Activated naive CD8-positive, alpha-beta T cell treated with anti-CD3 and anti-CD28 coated beads, Interleukin-2, amount 10 ng/mL, durations not matched to agents 7 days and 5 days (primary cell): ENCODE measurements at places on chromosomes 7 and 10. TPM values are rescaled to one million over a fixed set of nuclear protein-coding genes. Genes with fewer than 3 reads are reported as not detected.

FXYD4 gene
- not detected for total RNA-seq

OR2A42 gene
- total RNA-seq = not detected

- peaks cover 3% of the 10 kb centered on the region for H3K27me3 ChIP-seq
- no peak overlapping the region for H3K27ac ChIP-seq
Measured at GRCh38 chr10:88968391-88968790, 15.8 kb upstream of the ACTA2 start.

- peak within 1 kb of the TSS; percentile 35 for H3K27ac ChIP-seq
- peaks cover 69% of the 10 kb centered on the region for H3K27me3 ChIP-seq
- H3K36me3 ChIP-seq = no peaks in the 10 kb centered on the region
- peak; percentile 77 for DNase-seq
- H3K4me3 ChIP-seq = peak within 1 kb of the TSS; percentile 84
Measured at GRCh38 chr10:90857635-90858460, at the start of gene HTR7. HTR7 (minus strand) TSS chr10:90858039; CDS start chr10:90857671, 368 bp downstream.

CYP3A7 gene
- not detected for total RNA-seq

CPN1 gene
- total RNA-seq = not detected

DNA sequence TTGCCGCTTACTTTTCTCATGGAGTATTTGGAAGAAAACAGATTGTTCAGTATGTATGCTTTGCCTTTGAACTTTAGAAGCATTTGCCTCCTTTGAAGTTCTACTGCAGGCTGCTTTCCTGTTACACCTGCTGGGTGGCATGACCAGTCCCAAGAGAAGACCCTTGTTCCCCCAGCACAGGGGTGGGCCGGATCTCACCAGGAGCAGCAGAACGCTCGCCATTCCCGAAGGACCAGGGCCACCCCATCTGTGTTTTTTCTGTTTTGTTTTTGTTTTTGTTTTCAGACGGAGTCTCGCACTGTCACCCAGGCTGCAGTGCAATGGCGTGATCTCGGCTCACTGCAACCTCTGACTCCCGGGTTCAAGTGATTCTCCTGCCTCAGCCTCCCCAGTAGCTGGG is 493.6 kb downstream of the PTPRN2 start:
- no peak for DNase-seq
- H3K27ac ChIP-seq = no peak overlapping the region
- H3K36me3 ChIP-seq = no peaks in the 10 kb centered on the region

ATAD1 gene
- total RNA-seq = 45.9 TPM

DNA sequence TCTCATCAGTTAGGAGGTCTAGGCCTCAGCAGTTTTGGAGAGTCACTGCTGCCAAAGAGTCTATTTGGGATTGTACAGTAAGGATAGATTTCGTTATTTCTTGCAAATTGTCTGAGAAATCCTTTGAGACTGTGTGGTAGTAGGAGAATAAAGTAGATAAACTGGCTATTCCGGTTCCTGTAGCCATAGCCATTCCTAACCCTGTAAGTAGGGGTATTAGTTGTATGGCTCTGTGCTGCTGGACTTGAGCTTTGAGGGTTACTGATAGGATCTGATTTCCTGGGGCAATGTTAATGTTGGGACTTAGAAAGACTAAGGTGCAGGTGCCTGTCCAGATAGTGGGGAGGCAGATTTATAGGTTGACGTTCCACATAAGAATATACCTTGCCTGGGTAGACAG is 36.1 kb upstream of the ZNF138 start:
- no peak for DNase-seq
- H3K4me3 ChIP-seq = no peak overlapping the region
- no peaks in the 10 kb centered on the region for H3K36me3 ChIP-seq
- H3K27ac ChIP-seq = no peak overlapping the region
- H3K27me3 ChIP-seq = no peaks in the 10 kb centered on the region
- no peaks in the 10 kb centered on the region for H3K4me1 ChIP-seq

GRCh38 chr10:132575320-132576201 is 38.0 kb downstream of the INPP5A start:
- peak overlapping the region; percentile 45 for H3K4me3 ChIP-seq
- peaks cover 23% of the 10 kb centered on the region for H3K4me1 ChIP-seq

- no peak overlapping the region for H3K4me3 ChIP-seq
- no peaks in the 10 kb centered on the region for H3K36me3 ChIP-seq
- no peak for DNase-seq
- H3K27ac ChIP-seq = no peak overlapping the region
- no peaks in the 10 kb centered on the region for H3K4me1 ChIP-seq
Measured at GRCh38 chr7:29359482-29360093, 165.0 kb downstream of the CHN2 start.

DNA sequence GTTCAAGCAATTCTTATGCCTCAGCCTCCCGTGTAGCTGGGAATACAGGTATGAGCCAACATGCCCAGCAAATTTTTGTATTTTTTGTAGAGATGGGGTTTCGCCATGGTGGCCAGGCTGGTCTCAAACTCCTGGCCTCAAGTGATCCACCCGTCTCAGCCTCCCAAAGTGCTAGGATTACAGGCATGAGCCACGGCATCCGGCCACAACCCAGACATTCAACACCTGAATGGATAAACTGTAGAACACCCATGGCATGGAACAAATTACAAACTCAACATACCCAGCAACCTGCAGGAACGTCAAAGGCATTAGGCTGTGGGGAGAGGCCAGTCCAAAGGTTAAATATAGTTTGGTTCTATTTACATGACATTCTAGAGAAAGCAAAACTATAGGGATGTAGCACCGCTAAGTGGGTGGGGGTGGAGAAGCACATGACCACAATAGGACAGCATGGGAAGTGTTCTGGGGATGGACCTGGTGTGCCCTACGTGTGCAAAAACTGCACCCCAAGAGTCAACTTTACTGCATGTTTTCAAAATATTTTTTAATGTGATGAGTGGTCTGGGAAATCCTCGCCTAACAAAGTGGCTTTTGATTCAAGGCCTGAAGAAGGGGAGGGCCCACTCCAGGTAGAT is 6.5 kb upstream of the PGAM2 start:
- H3K4me3 ChIP-seq = peak overlapping the region; percentile 7
- H3K27me3 ChIP-seq = no peaks in the 10 kb centered on the region
- H3K4me1 ChIP-seq = peaks cover 18% of the 10 kb centered on the region

LRRTM3 gene
- not detected for total RNA-seq

- H3K4me3 ChIP-seq = no peak overlapping the region
- H3K4me1 ChIP-seq = peaks cover 6% of the 10 kb centered on the region
- H3K27me3 ChIP-seq = peaks cover 2% of the 10 kb centered on the region
- peaks cover 6% of the 10 kb centered on the region for H3K36me3 ChIP-seq
Measured at GRCh38 chr10:4234661-4235060, 449.7 kb upstream of the KLF6 start.

DNA sequence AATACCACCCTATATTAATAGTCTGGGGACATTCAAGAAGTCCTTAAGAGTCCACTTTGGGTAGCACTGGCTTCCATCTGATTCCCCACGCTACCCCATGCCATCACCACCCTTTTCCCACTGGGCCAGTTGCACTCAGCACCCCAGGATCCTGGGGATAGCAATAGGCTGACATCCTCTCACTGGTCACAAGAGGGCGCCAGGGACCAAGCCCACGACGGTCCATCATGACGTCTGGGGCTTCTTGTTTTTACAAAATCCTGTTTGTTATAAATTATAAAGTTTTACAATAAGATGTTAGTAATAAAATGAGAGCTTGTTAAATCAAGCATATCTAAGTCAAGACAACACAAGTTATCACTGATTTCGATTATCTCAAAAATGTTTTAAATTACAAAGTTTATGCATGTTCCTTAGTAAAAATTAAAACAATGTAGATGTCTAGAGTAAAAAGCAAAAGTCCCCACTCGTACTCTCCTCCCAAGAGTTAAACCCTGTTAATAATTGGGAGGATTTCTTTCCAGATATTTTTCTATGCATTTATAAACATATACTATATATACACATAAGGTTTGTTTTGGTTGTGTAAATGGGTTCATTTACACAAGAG is 15.4 kb downstream of the GPNMB start:
- H3K4me1 ChIP-seq = no peaks in the 10 kb centered on the region
- no peaks in the 10 kb centered on the region for H3K36me3 ChIP-seq
- H3K27me3 ChIP-seq = peaks cover 15% of the 10 kb centered on the region
- peak; percentile 64 for DNase-seq

DNA sequence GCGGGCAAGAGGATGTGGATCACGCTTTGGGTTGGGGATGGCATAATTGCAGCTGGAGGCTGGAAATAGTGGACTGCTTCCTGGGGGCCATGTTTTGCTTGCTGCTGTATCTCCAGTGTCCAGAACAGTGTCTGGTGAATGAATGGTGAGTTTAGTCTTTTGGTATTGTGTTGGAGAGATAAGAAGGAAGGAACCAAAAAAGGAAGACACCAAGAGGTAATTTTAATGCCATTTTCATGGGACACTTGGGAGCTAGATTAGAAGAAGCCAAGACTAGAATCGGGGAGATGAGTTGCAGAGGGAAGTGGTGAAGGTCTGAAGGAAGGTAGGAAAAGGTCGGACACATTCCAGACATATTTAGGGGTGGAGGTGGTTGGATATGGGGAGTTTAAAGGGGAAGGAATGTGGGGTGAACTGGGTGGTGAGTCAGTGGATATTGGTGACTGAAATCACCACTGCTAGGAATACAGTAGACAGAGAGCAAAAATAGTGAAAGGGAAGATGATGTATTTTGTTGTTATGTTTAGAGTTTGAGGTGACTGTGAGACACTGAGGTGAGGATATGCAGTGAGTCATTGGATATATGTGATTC is 76.7 kb downstream of the CCNY start:
- H3K27me3 ChIP-seq = no peaks in the 10 kb centered on the region
- no peak overlapping the region for H3K4me3 ChIP-seq
- H3K36me3 ChIP-seq = peaks cover 4% of the 10 kb centered on the region
- no peak overlapping the region for H3K27ac ChIP-seq

ATRNL1 gene
- not detected for total RNA-seq

DNA sequence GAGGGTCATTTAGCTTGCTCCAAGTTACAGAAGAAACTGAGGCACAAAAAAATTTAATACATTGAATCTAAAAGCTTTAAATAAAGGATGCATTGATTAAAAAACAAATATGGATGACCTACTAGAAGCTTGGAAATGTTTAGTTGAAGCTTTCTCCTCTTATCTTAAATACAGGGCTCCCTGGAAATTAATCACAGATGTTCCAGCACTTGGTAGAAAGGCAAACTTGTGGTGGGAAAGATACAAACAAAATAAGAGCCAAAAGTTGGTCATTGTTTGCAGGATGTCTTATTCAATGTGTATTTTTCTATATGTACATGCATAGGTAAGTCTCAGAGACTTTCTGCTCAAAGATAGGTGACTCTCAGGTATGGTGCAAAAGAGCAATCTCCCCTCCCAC is 40.7 kb upstream of the LYZL1 start:
- H3K27me3 ChIP-seq = peaks cover 6% of the 10 kb centered on the region
- H3K36me3 ChIP-seq = no peaks in the 10 kb centered on the region
- H3K27ac ChIP-seq = no peak overlapping the region
- no peak for DNase-seq
- no peaks in the 10 kb centered on the region for H3K4me1 ChIP-seq
- no peak overlapping the region for H3K4me3 ChIP-seq

GRCh38 chr7:96786261-96786997 is 76.8 kb upstream of the SEM1 start:
- H3K27ac ChIP-seq = no peak overlapping the region
- H3K4me3 ChIP-seq = no peak overlapping the region
- H3K4me1 ChIP-seq = peaks cover 6% of the 10 kb centered on the region

GRCh38 chr10:78628976-78629375 is 439.8 kb upstream of the ZMIZ1 start:
- peaks cover 3% of the 10 kb centered on the region for H3K27me3 ChIP-seq
- H3K4me1 ChIP-seq = no peaks in the 10 kb centered on the region
- no peak overlapping the region for H3K27ac ChIP-seq
- H3K36me3 ChIP-seq = no peaks in the 10 kb centered on the region
- no peak for DNase-seq
- no peak overlapping the region for H3K4me3 ChIP-seq

- no peaks in the 10 kb centered on the region for H3K36me3 ChIP-seq
- no peaks in the 10 kb centered on the region for H3K4me1 ChIP-seq
- no peak overlapping the region for H3K27ac ChIP-seq
- H3K27me3 ChIP-seq = no peaks in the 10 kb centered on the region
- H3K4me3 ChIP-seq = no peak overlapping the region
Measured at GRCh38 chr10:126013489-126014281, 117.3 kb downstream of the FANK1 start.

- H3K27ac ChIP-seq = no peak overlapping the region
- H3K4me3 ChIP-seq = no peak overlapping the region
- peaks cover 19% of the 10 kb centered on the region for H3K27me3 ChIP-seq
- no peak for DNase-seq
Measured at GRCh38 chr7:88339195-88339922, 32.7 kb upstream of the STEAP4 start.

PIP gene
- total RNA-seq = not detected

SSBP1 gene
- total RNA-seq = 117 TPM

GRCh38 chr7:151661587-151661986 is 141.9 kb upstream of the RHEB start:
- no peak for DNase-seq
- no peak overlapping the region for H3K27ac ChIP-seq
- no peaks in the 10 kb centered on the region for H3K4me1 ChIP-seq
- H3K36me3 ChIP-seq = no peaks in the 10 kb centered on the region

GRCh38 chr7:28647076-28647421 is 234.7 kb downstream of the CREB5 start:
- no peak overlapping the region for H3K27ac ChIP-seq
- DNase-seq = no peak
- H3K4me3 ChIP-seq = no peak overlapping the region
- H3K27me3 ChIP-seq = peaks cover 7% of the 10 kb centered on the region
- no peaks in the 10 kb centered on the region for H3K4me1 ChIP-seq

GRCh38 chr7:49791088-49791741 is 17.8 kb downstream of the VWC2 start:
- no peak overlapping the region for H3K27ac ChIP-seq
- peaks cover 2% of the 10 kb centered on the region for H3K27me3 ChIP-seq
- no peaks in the 10 kb centered on the region for H3K4me1 ChIP-seq
- no peak for DNase-seq
- H3K36me3 ChIP-seq = no peaks in the 10 kb centered on the region

ACTL6B gene
- total RNA-seq = not detected

GRCh38 chr7:151181011-151181431 is 6.0 kb downstream of the ASB10 start:
- H3K4me3 ChIP-seq = no peak overlapping the region
- H3K27me3 ChIP-seq = peaks cover 11% of the 10 kb centered on the region
- no peaks in the 10 kb centered on the region for H3K4me1 ChIP-seq
- no peak for DNase-seq
- H3K27ac ChIP-seq = no peak overlapping the region
- no peaks in the 10 kb centered on the region for H3K36me3 ChIP-seq

TMEM184A gene
- not detected for total RNA-seq
